Cardiac ventricle fibroblast (primary cell): ENCODE measurements at places on chromosomes 4 and X. TPM values are rescaled to one million over a fixed set of nuclear protein-coding genes. Genes with fewer than 3 reads are reported as not detected.

ADH4 gene
- not detected in 2 replicates for total RNA-seq

L1CAM gene
- 0.05 TPM in 1 of 2 replicates, not detected in the other for total RNA-seq

MTNR1A gene
- total RNA-seq = not detected in 2 replicates

SLC9B1 gene
- total RNA-seq = 0.25 and 0.34 TPM in 2 replicates

GLRA2 gene
- total RNA-seq = not detected in 2 replicates
